ENCODE measurements at places on chromosomes 4 and X. TPM values are rescaled to one million over a fixed set of nuclear protein-coding genes. Genes with fewer than 3 reads are reported as not detected.
A peak's percentile ranks its signal among the peaks of the same experiment; 100 is the strongest.

H2BW2 gene
- not detected for total RNA-seq

DNA sequence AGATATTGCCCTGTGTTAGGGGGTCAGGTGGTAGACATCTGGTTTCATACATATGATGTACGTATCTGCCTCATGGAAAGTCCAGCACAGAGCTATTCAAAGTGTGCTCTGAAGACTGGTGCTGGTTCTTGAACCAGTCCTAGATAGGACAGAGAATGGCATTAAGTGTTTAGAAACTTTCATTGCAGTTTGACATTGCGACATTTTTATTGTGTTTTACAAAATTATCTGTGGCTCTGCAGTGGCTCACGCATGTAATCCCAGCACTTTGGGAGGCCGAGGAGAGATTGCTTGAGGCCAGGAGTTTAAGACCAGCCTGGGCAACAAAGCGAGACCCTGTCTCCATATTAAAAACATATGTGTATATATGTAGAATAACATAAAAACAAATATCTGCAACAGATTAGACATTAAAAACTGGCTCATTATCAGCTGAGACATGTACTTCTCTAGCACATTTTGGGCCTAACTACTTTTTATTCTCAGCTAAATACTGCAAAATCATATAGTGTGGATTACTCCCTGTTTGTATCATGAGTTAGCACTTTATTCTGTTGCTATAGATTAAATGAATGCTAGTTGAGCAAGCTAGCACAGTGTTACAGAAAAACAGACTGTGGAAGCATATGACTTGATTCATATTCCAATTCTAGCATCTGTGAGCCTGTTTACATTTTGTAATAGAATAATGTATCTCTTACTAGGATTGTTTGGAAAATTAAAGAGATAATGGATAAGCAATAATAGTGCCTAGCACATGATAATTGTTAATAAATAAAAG is 57.1 kb downstream of the USP9X start:
- H3K36me3 ChIP-seq: peaks cover 17% of the 10 kb centered on the region
- no peak overlapping the region for H3K4me3 ChIP-seq

DNA sequence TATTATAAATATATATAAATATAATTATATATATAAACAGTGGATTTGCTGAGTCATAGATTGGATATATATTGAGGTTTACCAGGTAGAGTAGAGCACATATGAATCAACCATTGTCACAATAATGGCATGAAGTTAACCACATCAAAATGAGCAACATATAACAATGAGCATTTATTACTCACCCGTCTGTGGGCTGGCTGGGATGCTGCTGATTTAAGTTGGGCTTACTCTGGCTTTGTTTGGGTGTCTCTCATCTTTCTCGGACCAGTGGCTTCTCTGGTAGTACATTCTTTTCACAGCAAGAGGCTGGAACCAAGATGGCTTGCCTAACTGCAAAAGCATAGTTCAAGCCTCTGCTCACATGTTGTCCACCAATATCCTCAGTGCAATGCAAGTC is 111.7 kb upstream of the TAPT1 start:
- no peaks in the 10 kb centered on the region for H3K4me1 ChIP-seq
- H3K27me3 ChIP-seq: no peaks in the 10 kb centered on the region
- no peak for DNase-seq
- no peaks in the 10 kb centered on the region for H3K36me3 ChIP-seq

- H3K27me3 ChIP-seq: no peaks in the 10 kb centered on the region
- H3K27ac ChIP-seq: no peak overlapping the region
- H3K36me3 ChIP-seq: no peaks in the 10 kb centered on the region
- DNase-seq: no peak
These were observed 225.4 kb downstream of the CPE start for GRCh38 chr4:165604181-165604580.

SCML2 gene
- total RNA-seq: 1.7 TPM

DNA sequence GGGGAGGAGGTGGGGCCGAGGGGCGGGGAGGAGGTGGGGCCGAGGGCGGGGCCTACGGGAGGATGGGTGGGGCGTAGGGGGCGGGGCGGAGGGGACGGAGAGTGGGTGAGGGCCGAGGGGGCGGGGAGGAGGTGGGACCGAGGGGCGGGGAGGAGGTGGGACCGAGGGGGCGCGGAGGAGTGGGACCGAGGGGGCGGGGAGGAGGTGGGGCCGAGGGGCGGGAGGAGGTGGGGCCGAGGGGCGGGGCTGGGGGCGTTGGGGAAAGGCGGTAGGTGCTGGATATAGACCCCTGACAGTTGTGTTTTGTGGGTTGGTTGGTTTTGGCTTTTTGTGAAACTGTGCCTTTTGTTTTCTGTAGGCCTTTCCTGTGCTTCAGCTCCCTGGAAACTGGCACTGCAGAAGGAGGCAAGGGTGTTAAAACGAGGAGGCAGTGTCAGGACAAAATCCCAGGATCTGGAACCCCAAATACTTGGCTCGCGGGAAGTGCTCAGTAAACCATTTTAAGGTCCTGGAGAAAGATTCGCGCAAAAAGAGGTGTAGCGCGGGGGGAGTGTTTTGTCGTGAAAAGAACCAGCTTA is 580 bp upstream of the MMGT1 start:
- no peaks in the 10 kb centered on the region for H3K36me3 ChIP-seq
- H3K27me3 ChIP-seq: no peaks in the 10 kb centered on the region
- no peak overlapping the region for H3K4me3 ChIP-seq
- peaks cover 27% of the 10 kb centered on the region for H3K4me1 ChIP-seq
- H3K27ac ChIP-seq: no peak overlapping the region
- peak; percentile 53 for DNase-seq

- no peaks in the 10 kb centered on the region for H3K36me3 ChIP-seq
- H3K27me3 ChIP-seq: no peaks in the 10 kb centered on the region
- no peak overlapping the region for H3K27ac ChIP-seq
- H3K4me3 ChIP-seq: no peak overlapping the region
- DNase-seq: no peak
These were observed 935.5 kb downstream of the ADGRL3 start for GRCh38 chr4:62135565-62136156.

KLHL34 gene
- 2.5 TPM for total RNA-seq

- no peak for DNase-seq
- H3K27me3 ChIP-seq: no peaks in the 10 kb centered on the region
- H3K4me3 ChIP-seq: no peak overlapping the region
- H3K36me3 ChIP-seq: no peaks in the 10 kb centered on the region
- H3K4me1 ChIP-seq: no peaks in the 10 kb centered on the region
- no peak overlapping the region for H3K27ac ChIP-seq
These were observed 494.4 kb downstream of the TMA16 start for GRCh38 chr4:163988865-163989264.

DNA sequence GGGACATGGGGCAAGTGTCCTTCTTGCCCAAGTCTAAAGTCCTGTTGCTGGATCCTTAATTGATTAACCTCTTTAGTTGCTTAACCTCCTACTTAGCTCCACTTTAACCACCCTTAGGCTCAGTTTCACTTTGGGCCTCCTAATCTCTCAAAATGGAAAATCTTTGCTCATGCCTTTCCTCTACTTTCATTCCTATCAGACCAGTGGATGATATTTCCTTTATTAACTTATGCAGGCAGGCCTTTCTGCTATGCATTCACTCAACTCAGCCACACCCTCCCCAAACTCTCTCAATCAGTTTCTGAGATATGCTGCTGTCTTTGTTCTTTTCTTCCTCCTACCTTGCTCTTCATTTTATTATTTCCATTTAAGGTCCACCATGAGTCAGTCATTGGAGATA is 14.4 kb upstream of the ARSJ start:
- no peak for DNase-seq
- no peaks in the 10 kb centered on the region for H3K36me3 ChIP-seq
- no peak overlapping the region for H3K4me3 ChIP-seq
- no peak overlapping the region for H3K27ac ChIP-seq

GRCh38 chr4:87345139-87345538 is 22.5 kb upstream of the HSD17B13 start:
- H3K36me3 ChIP-seq: peaks cover 5% of the 10 kb centered on the region
- no peak overlapping the region for H3K27ac ChIP-seq
- no peak for DNase-seq
- H3K4me3 ChIP-seq: no peak overlapping the region
- no peaks in the 10 kb centered on the region for H3K27me3 ChIP-seq

TEX13A gene
- total RNA-seq: not detected

All from CD4-positive, alpha-beta memory T cell (primary cell).